ENCODE measurements at places on chromosomes 6 and 20.

DNA sequence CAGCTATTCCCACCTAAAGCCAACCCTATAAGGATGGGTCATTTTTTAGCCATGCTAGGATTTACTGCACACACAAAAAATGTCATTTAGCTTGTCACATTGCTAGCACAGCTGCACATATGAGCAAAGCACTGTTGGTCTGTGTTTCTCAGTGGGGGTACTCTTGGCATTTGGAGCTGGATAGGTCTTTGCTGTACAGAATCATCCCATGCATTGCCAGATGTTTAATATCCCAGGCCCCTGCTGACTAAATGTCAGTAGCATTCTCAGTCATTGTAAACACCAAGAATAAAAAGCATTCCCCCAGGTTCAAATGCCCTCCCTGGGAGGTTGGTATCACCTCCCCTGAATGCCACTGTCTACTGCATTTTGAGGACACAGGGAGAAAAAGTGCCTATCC is 14.6 kb upstream of the LTV1 start:
- DNase-seq = no peak

GRCh38 chr20:61797971-61798411 is 267.7 kb downstream of the TAF4 start:
- DNase-seq = no peak

DNA sequence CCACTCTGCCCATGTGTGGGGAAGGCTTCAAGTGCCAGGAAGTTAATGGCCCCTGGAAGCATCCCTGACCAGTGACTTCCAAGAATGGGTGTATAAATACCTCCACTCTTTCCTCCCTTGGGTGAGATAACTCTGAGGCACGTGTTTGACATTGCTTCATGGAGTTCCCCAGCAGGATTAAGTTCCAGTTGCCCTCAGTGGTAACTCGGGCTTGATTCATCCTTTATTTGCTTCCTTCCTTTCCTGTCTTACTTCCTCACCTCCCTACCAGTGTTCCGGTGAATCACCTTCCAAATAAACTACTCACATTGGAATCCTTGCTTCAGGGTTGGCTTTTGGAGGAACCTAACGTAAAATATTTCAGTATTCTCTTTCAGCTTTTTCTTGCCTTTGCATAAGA is 84.6 kb upstream of the JAG1 start:
- no peak for DNase-seq

- no peak for DNase-seq
Observed at GRCh38 chr20:40571639-40572038, 117.4 kb downstream of the MAFB start.

- DNase-seq = no peak
Observed at GRCh38 chr20:37296371-37296770, 6.9 kb downstream of the MANBAL start.

DNA sequence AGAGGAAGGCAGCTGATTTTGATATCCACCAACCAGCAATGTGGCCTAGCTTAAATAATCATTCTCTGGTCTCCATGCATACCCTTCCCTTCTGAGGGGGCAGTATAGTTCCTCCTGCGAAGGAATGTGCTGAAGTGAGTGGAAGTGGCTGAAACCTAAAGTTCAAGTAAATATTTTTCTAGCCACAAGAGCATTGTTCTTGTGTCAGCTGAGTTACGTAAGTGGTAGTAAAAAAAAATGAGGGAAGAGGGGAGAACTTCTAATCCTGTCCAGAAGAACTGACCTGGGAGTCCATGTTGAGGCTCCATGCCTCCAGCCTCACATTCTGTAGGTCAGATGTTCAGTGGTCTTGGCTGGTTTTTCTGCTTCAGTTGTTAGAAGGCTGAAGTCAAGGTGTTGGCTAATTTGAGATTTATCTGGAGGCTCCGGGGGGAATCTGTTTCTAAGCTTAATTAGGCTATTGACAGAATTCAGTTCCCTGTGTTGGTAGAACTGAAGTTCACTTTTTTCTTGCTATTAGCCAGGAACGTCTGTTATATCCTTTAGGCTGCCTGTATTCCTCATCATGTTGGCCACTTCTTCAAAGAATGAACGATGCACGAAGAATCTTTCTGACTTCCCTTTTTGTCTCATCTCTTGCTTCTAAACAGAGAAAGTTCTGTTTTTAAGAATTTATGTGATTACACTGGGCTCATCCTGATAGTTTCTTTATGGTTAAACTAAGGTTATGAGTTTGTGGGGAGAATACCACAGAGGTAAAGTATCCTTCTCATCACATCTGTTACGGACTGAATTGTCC is 207.1 kb upstream of the PRSS16 start:
- no peak for DNase-seq

- DNase-seq = no peak
Observed at GRCh38 chr6:31813465-31813849, 1.6 kb downstream of the HSPA1L start.

DNA sequence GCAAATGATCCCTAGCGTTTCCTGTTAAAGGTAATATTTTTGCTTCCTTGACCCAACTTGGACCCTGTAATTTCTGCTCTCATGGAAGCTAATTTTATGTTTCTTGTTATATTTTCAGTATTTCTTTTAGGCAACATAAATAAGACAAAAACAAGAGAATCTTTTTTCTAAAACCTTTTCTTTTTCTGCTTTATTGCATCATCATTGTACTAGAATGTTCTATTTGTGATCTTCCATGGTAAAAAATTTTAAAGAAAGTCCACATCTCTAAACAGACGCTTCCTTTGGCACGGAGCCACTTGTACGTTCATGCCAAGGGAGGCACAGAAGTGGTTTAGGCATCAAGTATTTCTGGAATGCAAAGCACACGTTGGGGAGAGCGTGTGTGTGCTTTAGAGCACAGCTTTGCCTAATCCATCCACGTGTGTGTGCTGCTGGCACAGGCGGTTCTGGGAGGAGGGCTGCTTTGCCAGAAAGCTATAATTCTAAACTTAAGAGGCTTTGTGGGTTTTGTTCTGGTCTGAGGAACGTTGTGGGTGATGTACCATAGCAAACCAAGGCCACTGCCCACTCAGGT is 98.3 kb downstream of the SASH1 start:
- DNase-seq = no peak
